Stimulated activated CD8-positive, alpha-beta memory T cell treated with anti-CD3 and anti-CD28 coated beads, Interleukin-7, amount 100 ng/mL, for 48 hours (primary cell): ENCODE measurements at places on chromosomes 5 and 9.
A peak's percentile ranks its signal among the peaks of the same experiment; 100 is the strongest.

DNA sequence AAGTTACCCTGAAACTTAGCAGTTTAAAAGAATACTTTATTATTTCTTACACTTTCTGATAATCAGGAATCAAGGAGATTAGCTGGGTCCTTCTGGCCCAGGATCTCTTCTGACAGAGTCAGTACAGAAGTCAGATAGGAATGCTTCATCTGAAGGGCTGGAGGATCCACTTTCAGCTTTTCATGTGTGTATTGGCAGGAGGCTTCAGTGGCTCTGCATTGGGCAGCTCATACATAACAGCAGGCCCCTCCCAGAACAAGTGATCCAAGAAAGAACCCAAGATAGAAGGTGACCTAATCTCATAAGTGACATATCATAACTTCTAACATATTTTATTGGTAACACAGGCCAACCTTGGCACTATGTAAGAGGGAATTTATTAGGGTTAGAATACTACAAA, 258.4 kb downstream of the HCN1 start:
- no peak for DNase-seq

DNA sequence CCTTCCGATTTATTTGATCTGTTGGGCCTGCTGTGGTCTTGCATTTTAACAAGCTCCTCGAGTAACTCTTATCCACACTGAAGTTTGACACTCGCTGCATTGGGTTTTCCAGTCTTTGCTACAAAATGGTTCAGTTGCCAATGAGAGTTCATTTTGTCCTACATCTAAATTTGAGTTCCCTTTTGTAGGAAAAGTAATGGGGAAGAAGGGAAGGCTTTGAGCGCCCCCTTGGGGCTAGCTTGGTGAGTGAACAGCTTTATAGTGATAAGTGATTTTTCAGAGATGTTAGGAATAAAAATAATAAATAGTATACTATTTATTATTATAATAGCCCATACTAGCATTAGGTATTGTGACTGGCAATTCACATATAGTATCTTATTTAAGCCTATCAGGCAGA, 89.9 kb upstream of the GNAQ start:
- no peak for DNase-seq

DNA sequence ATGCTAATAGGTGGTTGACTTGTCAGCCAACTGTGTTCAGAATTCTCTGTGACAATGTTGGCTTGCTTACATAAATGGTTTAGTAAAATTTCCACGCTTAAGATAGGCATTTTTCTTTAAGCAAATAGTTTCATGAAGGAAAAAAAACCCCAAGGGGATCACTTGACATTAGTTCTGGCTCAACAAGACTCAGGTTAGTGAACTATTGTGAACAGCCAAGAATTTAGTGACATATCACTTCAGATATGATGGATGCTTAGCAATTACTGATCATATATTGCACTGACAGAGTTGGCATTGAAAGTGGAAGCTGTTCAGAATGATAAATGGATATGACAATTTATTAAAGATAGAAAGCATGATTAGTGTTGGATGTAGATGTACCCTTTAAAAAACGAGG, 218.5 kb downstream of the TMEM232 start:
- no peak for DNase-seq

DNA sequence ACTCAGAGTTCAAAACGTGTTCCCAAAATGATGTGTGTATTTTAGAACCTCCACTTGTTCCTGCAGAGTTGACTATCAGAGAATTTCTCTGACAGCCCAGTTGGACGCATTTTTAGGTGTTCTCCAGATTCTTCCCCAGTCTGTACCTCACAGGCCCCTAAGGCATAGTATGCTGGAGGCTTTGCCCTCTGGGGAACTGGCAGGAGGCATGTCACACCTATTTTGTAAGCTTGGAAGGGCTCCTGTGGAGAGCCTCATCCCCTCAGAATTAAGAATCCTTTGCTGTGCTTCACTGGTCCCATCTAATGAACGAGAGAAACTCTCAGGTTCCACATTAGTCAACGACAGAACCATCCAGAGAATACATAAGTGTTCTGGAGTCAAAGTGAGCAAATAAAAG, 144.1 kb upstream of the SLC30A5 start:
- DNase-seq, result no peak

- DNase-seq, result no peak
Observed at GRCh38 chr9:132586830-132587591, 4.6 kb downstream of the BARHL1 start.

GRCh38 chr5:89030798-89031197, 147.8 kb upstream of the MEF2C start:
- DNase-seq, result no peak

DNA sequence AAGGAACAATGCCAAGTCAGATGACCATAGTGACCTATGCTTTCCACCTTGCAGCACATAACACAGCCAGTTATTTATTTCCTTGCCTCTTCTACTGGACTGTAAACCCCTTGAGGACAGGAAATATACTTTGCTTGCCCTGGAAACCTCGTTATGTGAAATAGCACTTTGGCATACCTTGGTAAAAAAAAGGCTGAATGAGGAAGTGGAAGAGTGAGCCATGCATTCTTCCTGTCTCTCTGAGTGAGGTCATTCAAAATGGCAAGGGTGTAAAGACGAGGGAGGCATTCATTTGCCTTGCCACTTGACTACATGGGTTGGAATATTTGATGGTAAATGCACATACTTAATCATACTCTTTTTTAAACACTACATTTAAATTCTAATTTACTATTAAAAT, 42.8 kb upstream of the SVEP1 start:
- DNase-seq, result no peak

GRCh38 chr9:115632391-115632790, 514.4 kb upstream of the TNC start:
- DNase-seq, result no peak

DNA sequence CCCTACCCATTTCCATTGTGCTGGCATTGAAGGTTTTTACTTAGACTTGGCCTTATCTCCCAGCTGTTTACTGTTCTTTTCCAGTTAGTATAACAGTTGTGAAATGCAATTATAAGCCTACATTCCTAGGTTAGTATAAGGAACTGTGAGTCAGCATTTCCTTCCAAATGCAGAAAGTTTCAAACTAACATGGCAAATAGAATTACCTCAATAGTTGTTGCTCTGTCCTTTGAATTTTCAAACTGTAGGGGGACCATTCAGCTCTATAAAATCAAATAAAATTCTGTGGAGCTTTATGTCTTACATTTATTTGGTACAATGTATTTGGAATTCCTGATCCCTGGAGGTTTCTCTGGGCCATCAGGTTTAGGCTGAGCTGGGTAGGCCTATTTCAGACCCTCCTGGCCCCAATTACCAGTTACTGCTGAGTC, 47.2 kb downstream of the ARHGEF28 start:
- no peak for DNase-seq

DNA sequence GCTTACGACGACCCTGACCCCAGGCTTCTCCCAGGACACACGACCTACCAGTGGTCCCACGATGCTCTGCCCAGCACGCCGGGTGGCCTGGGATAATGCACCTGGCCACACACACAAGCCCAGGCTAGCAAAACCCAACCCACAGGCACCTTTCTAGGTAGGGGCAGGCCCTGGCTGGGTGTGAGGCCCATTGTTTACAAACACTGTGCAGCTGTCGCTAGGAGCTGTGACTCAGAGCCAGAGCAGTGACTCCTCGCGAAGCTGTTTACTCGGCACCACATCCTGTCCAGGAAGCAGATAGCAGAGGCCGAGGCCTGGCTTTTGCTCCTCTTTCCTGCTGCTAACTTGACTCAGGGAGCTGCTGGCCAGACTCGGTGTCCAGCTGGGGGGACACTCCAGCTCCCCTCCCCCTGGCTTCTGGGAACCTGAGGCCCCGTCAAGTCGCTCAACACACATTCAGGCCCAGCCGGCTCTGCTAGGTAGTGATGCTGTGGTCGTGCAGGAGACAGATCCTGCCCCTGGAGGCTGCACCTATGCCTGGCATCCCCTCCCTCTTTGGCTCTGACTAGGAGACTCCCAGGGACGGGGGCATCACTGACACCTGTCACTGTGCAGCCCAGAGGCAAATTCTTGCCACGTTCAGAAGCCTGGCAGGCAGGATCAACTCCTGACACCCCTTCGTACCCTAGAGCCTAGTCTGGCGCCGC, 12.8 kb upstream of the RALGDS start:
- peak; percentile 87 for DNase-seq

DNA sequence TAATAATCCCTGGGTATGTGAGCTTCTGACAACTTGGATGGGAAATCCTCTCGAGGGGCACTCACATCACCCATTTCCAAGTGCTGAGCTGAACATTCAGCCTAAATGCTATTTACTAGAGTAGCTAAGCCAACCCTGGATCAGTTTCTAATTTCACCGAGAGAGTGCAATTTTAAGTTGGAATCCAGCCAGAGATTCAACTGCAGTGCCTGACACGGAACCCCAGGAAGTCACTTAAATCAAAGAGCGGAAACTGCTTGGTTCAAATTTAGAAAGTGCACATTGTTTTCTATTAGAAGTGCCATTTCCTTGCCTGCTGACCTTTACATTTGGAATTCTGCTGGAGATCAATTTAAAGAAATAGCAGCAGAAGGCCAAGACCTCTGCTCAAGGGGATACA, 8.8 kb downstream of the SPRY4 start:
- no peak for DNase-seq

DNA sequence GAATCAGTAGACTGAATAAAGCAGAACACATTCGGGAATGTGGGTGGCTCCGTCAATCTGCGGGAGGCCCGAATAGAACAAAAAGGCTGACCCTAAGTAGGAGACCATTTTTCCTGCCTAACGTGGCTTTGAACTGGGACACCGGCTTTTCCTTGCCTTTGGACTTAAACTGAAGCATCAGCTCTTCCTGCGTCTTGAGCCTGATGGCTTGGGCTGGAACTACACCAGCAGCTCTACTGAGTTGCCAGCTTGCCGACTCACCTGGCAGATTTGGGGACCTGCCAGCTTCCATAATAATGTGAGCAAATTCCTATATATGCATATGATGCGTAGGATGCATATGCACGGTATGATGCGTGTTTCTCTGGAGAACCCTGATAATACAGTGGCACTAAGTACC, 111.3 kb downstream of the DAPK1 start:
- no peak for DNase-seq

DNA sequence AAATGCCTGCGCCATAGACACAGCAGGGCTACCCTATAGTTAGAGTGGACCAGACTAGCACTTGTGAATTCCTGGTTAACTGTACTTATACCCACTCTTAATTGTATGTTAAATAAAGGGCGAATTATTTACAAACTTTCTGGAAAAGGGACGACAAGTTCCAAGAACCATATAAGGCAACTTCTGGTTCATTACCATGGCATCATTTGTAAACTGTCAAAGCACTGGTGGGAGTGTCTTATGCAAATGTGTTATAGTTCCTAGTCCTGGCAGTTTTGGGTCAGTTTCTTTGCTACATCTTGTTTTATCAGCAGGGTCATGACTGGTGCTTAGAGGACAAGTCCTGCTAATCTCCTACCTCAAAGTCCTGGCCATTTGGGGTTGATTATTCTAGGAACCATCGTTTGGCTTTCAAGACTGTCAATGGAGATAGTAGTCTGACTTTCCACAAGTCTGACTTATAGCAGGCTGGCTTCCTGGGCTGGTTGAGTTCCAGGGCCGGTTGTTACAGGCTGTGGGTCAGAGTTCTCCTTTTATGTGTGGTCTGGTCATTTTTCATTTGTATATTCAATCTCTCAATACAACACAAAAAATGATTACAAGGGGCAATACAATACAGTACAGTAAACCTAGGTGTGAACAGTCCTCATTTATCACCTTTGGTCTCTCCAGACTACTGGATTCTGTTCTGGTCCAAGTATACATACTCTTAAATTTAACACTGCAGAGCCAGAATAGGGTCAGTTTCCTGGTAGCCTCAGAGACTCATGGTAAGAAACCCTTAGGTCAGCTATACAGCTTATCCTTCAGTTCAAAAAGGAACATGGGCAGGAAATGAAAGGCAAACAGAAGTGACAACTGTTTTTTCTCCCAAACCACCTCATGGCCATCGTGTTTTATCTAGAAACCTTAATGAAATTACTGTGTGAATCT, 8.3 kb upstream of the CFAP95 start:
- DNase-seq, result no peak

GRCh38 chr9:21831841-21832509, 29.5 kb downstream of the MTAP start:
- no peak for DNase-seq

DNA sequence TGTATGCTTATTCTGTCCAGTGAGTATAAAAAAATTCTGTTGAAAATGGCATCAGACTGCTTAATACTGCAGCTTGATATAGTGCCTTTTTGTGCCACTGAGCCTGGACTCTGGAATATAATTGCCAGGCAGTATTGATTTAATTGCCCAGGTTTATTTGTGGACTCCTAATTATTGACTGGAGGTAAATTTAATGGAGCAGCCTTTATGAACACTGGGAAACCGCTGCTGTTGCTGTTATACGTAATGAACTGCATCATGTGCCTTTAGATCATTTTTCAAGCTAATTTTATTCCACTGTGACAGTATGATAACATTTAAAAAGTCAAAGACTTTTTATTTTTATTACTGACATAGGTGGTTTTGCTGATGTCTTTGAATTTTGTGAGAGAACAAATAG, 90.2 kb upstream of the SH3GL2 start:
- DNase-seq, result no peak

DNA sequence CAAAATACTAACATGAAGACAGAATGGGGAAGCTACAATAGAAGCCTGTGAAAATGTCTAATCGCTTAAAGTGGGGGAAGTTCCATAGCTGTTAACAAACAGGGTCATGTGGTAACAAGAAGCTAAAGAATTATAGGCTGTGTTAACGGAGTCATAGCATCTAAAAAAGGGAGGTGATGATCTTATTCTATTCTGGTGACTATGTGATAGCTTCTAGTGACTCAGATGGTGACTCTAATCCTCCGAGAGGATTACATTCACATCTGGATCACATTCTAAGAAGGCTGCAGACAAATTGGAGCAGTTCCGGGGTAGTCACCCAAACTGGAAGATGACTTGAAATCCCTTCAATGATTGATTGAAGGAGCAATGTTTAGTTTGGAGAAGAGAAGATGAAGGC, 142.1 kb downstream of the LIFR start:
- no peak for DNase-seq

DNA sequence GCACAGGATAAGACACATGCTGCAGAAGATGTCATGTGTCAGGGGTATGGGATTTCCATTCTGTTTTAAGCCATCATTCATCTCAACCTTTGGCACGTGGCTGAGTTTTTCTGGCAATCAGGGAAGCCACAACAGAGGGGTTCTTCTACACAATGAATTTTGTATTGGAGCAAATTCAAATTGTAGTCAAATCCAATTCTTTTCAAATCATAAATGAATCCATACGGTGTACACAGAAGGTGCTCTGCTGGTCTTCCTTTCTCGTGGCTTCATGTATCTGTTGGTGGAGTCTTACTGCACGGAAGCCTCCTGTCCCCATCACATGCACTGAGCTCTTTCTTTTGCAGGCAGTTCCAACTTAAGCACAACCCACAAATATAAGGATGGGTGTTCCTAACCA, 436.7 kb upstream of the DAP start:
- no peak for DNase-seq

GRCh38 chr9:38010918-38011704, 57.9 kb downstream of the SHB start:
- DNase-seq, result no peak
